ENCODE measurements at places on chromosomes 5 and 9.
A peak's percentile ranks its signal among the peaks of the same experiment; 100 is the strongest.

- no peak for DNase-seq
These were observed 34.5 kb upstream of the KLF9 start for GRCh38 chr9:70448919-70449318.

- peak; percentile 31 for DNase-seq
These were observed 341.1 kb downstream of the ZSWIM6 start for GRCh38 chr5:61673007-61673735.

DNA sequence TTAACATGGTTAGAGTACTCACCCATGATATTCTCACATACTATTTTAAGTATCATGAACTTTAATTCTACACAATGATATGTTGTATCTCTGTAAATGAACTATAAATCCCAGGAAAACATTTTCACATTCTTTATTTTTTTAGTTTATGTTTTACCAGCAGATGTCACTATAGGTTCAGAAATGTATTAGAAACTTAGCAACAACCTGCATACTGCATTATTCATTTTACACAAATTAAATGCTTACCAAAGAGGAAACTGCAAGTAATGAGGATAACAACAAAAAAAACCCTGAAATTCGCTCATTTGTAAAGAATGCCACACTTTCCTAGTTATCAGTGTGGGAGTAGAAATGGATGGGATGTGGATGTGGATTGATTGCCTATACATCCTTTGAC is 217.5 kb upstream of the OTULINL start:
- DNase-seq, result peak; percentile 17

DNA sequence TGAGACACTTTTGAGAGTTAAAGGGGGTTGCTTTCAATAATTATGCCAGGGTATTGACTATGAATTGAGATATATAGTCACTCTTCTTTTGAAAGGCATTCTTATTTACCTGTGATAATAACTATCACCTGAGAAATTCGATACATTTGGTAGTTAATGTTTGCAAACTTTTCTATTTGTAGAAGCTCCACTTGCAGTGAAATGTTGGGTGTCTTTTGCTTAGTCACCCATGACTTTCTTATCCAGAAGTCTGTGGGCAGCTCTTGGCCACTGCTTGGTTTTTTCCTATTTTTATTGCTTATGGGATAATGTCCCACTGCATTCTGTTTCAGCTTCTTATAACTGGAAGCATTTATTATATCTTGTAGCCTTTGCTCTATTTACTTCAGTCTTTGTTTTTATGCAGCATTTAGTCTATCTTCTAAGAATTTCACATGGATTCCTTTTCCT is 3.9 kb downstream of the MACIR start:
- DNase-seq, result peak; percentile 42

DNA sequence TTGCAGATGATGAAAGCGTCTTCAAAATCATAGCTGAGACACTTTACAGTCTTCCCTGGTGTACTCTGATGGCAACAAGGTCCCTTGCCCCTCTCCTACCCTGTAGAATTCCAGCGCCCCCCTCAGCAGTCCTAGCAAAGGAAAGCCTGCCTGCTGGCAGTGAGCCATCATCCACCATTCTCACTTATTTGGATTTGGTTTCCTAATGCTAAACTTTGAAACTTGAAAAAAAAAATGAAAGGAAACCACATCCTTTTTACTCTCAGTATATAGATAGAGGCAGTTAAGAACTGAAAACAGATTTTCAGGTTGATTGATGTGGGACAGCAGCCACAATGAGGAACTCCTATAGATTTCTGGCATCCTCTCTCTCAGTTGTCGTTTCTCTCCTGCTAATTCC is at the start of gene GZMA:
TSS of gene GZMA (plus strand) at position 299 of the 400 bp plus-strand sequence. CDS start at position 336, 37 bp downstream.
- DNase-seq, result no peak

- peak; percentile 87 for DNase-seq
These were observed 5.2 kb upstream of the GCNT1 start for GRCh38 chr9:76453785-76454184.

GRCh38 chr9:120610975-120611689 is 31.2 kb upstream of the CDK5RAP2 start:
- no peak for DNase-seq

DNA sequence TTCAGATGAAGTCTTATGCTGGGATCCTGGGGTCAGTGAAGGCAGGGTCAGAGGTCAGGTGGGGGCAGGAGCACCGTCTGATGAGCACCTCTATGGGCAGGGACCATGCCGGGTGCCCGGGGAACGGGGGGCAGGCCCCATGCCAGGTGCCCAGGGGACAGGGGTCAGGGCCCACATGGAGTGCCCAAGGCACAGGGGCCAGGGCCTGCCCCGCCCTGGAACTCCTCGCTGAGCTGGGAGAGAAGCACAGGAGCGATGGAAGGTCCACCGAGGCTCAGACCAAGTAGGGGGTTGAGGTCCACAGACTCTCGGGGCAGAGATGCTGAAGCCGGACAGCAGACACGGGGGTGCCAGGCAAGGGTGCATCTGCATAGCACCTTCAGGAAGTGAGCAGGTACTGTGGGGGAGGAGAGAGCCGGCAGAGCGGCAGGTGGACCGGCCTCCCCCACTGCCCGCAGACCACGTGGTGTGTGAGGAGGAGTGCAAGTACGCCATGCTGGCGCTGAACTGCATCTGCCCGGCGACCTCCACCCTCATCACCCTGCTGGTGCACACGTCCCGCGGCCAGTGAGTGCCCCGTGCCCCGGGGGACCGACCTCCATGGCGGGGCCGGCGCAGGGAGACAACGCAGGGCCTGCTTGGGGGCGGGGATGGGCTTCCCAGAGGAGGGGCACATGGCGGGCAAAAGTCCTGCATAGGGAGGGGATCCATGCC is 67.7 kb downstream of the KCNT1 start:
- no peak for DNase-seq

DNA sequence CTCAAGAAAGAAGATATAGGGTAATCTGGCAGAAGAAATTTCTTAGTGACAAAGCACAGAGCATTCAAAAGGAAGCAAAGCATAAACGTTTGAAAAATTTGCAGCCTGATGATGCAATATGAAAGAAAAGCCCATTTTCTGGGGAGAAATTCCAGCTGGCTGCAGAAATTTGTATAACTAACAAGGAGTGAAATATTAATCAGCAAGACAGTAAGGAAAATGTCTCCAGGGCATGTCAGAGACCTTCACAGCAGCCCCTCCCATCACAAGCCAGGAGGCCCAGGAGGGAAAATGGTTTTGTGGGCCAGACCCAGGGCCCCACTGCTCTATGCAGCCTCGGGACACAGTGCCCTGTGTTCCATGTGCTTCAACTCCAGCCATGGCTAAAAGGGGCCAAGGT is 359.4 kb downstream of the HINT1 start:
- no peak for DNase-seq

GRCh38 chr5:158074992-158075769 is 216.2 kb upstream of the CLINT1 start:
- peak; percentile 82 for DNase-seq

DNA sequence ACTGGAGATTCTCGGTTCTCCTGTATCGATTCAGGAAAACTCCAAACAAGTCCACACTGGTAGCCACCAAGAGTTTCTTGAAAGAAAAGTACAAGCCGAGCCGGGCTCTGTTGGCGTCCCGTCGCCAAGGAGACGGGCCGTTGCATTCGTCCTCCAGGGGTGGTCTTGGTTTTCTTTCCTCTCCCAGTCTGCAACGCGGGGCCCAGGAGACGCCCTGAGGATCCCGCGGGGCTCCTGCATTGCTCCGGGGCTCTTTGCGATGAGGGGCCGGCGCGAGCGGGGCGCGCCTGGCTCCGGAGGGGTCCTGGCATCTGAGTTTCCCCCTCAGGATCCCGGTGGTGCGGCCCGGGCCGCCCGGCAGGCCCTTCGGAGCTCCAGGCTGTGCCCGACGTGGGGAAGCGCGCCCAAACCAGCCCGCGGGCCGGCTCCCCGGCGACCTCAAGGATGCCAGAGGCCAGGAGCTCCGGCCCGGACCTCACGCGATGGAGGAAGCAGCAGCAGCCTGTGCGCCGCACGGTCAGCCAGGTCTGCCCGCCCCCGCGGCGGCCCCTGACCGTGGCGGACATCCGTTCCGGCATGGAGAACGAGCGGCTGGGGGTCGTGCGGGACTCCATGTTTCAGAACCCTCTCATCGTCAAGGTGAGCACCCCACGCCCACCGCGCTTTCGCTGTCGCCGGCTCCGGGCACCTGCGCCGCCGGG is at the start of gene CFAP77:
TSS of gene CFAP77 (plus strand) at position 384 of the 701 bp plus-strand sequence. CDS start at position 445, 61 bp downstream.
- DNase-seq, result peak; percentile 46

Measured in fibroblast of mammary gland (primary cell).